Adrenal gland (tissue), 19 donors: ENCODE measurements at places on chromosomes 3 and 15. TPM values are rescaled to one million over a fixed set of nuclear protein-coding genes. Genes with fewer than 3 reads are reported as not detected.

The TIMP4 gene
- total RNA-seq, result 10.5 TPM

The CNTN4 gene
- total RNA-seq, result 3.4 TPM

The P3H2 gene
- total RNA-seq, result 175 TPM

The VPS8 gene
- total RNA-seq, result 96.4 TPM

The GOLGA6L9 gene
- total RNA-seq, result 0.48 TPM

The ARHGAP11A gene
- total RNA-seq, result 6.2 TPM

The HDC gene
- not detected for total RNA-seq

The EFCC1 gene
- 4.7 TPM for total RNA-seq

DNA sequence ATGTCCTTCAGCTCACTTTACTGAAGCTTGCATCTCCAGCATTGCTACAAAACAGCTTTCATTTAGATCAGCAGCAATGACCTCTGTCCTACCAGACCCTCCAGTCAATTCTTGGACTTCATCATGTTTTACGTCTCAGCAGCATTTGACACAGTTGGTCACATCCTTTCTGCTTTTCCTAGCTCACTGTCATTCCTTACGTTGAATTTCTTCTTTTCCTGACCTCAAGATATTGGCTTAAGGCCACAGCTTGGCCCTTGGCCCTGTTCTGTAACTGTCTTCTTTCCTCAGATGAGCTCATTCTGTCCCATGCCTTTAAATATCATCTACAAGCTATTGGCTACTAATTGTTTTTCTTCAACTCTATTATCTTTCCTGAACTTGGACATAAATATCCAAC lies 576.2 kb upstream of the KCNMB2 start:
- H3K27me3 ChIP-seq, result no peaks in the 10 kb centered on the region
- peaks cover 9% of the 10 kb centered on the region for H3K4me1 ChIP-seq
- no peak for DNase-seq
- no peak overlapping the region for H3K4me3 ChIP-seq
- no peak overlapping the region for H3K27ac ChIP-seq
- no peaks in the 10 kb centered on the region for H3K36me3 ChIP-seq

DNA sequence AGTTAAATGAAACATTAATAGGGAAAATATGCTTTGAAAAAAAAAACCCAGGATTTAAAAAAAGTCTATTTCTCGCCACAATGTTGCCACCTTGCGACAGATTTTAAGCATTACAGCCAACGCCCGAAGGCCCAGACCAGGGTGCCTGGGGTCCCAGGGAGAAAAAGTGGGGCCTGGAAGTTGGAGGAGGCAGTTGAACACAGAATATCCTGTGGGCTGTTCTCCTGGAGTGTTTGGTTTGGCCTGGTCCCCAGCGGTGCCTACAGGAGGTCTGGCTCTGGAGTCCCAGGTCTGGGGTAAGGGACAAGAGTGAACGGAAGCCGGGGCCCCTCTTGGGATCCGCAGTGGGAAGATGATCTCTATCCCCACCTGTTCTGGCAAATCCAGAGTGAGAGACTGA lies 3.4 kb downstream of the RNU6-1 start:
- H3K4me3 ChIP-seq, result no peak overlapping the region
- H3K27me3 ChIP-seq, result peaks cover 38% of the 10 kb centered on the region
- DNase-seq, result peak; percentile 70
- H3K4me1 ChIP-seq, result peaks cover 45% of the 10 kb centered on the region
- no peaks in the 10 kb centered on the region for H3K36me3 ChIP-seq
- H3K27ac ChIP-seq, result no peak overlapping the region

DNA sequence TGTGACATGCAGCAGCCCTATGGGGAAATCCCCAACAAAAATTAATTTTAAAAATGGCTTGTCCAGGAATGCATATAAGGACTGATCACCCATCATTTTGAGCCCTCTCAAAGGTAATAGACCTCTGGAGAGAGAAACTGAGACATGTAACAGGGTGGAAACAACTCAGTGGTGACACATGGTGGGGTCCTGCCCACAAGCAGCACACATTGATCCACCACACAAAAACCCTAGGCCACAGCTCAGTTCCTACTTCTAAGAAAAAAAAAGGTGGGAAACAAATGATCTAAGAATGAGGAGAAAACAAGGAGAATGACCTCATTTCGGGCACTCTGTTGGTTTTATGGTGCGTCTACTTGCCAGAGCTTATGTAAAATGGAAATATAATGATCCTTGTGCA lies 1.9 kb upstream of the SLC41A3 start:
- peaks cover 28% of the 10 kb centered on the region for H3K4me1 ChIP-seq
- no peaks in the 10 kb centered on the region for H3K36me3 ChIP-seq
- H3K27me3 ChIP-seq, result no peaks in the 10 kb centered on the region
- no peak overlapping the region for H3K4me3 ChIP-seq

- H3K27ac ChIP-seq, result no peak overlapping the region
- H3K27me3 ChIP-seq, result no peaks in the 10 kb centered on the region
- DNase-seq, result no peak
- H3K4me3 ChIP-seq, result no peak overlapping the region
- H3K4me1 ChIP-seq, result no peaks in the 10 kb centered on the region
Observed at GRCh38 chr3:30263925-30264313, 342.5 kb upstream of the TGFBR2 start.

DNA sequence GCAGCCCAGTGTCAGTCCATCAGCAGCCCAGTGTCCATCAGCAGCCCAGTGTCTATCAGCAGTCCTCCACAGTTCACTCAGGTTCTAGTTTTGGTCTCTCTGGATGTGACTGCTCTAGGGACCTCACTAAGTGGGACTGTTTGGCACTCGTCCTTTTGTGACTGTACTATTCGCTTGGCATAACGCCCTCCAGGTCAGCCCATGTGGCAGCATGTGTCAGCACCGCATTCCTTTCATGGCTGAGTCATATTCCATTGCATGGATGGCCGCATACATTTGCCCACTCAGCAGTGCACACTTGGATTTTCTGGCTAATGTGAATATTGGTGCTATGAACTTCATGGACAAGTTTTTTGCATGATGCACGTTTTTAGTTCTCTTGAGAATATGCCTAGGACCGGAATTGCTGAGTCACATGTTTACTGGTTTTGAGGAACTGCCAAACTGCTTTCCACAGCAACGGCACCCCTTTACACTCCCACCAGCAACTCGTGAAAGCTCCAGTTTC lies 16.4 kb downstream of the CHST13 start:
- H3K27me3 ChIP-seq, result peaks cover 22% of the 10 kb centered on the region
- H3K4me1 ChIP-seq, result no peaks in the 10 kb centered on the region
- no peak overlapping the region for H3K27ac ChIP-seq
- H3K36me3 ChIP-seq, result no peaks in the 10 kb centered on the region

- no peaks in the 10 kb centered on the region for H3K36me3 ChIP-seq
- no peaks in the 10 kb centered on the region for H3K4me1 ChIP-seq
- no peak overlapping the region for H3K27ac ChIP-seq
- no peak overlapping the region for H3K4me3 ChIP-seq
Observed at GRCh38 chr3:64336488-64336887, 111.2 kb upstream of the PRICKLE2 start.

DNA sequence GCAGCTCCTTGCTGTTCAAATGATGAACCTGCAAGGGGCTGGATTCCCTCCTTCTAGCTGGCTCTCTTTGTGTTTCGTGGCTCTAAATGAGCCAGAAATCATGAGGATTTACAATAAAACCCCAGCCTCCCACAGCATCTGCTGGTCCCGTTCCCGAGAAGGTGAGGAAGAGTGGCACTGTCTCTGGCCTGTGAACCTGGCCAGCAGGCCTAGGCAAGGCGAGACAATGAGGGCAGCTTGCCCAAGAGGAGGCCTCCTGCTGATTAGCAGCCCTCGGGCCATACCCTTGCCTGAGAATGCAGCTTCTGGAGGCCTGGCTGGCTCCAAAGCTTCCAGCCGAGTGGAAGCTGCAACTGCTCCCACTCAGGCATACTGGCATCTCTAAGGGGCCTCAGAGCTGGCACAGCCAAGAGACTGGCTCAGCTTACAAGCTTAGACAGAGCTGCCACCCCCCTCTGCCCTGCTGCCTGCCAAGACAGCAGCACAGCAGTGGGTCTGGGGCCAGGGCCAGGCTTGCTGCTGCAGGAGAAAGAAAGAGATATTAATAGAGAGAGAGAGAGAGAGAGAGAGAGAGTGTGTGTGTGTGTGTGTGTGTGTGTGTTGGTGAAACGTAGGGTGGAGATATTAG lies 76.5 kb downstream of the HMG20A start:
- peak; percentile 69 for DNase-seq
- H3K36me3 ChIP-seq, result no peaks in the 10 kb centered on the region
- peak overlapping the region; percentile 9 for H3K27ac ChIP-seq
- no peak overlapping the region for H3K4me3 ChIP-seq
- H3K27me3 ChIP-seq, result no peaks in the 10 kb centered on the region
- peaks cover 12% of the 10 kb centered on the region for H3K4me1 ChIP-seq

GRCh38 chr3:156739976-156740375 lies 65.6 kb downstream of the TIPARP start:
- H3K27me3 ChIP-seq, result no peaks in the 10 kb centered on the region
- DNase-seq, result no peak
- H3K4me1 ChIP-seq, result no peaks in the 10 kb centered on the region
- H3K27ac ChIP-seq, result no peak overlapping the region
- no peak overlapping the region for H3K4me3 ChIP-seq
- H3K36me3 ChIP-seq, result no peaks in the 10 kb centered on the region

DNA sequence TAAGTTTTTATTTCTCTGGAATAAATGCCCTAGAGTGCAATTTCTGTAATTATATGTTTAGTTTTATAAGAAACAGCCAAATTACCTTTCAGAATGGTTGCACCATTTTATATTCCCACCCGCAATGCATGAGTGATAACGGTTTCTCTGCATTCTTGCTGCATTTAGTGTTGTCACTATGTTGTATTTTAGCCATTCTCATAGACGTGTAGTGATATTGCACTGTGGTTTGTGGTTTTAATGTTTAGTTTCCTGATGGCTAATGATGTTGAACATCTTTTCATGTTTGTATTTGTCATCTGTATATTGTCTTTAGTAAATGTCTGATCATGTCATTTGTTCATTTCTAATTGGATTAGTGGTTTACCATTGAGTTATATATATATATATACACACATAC lies 73.0 kb upstream of the GOLIM4 start:
- no peaks in the 10 kb centered on the region for H3K27me3 ChIP-seq
- no peak overlapping the region for H3K27ac ChIP-seq
- H3K36me3 ChIP-seq, result no peaks in the 10 kb centered on the region
- no peak for DNase-seq
- H3K4me1 ChIP-seq, result no peaks in the 10 kb centered on the region

DNA sequence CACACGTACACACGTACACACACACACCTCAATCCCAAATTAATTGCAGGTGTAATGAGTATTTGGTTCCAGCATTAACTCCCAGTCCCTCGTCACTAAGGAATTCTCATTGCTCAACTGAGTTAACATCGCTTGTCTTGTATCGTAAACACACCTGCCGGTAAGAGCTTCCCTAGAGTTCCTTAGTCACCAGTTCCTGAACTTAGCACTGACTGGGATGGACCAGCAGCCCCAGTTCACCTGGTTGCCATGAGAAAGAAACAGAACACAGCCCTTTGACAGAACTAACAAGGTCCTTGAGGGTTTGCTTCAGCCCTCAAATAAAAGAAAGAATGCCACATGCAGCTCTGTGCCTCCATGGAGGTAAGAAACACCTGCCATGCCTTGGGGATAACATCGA lies 66.3 kb upstream of the SLCO3A1 start:
- H3K27ac ChIP-seq, result no peak overlapping the region
- H3K4me1 ChIP-seq, result peaks cover 7% of the 10 kb centered on the region
- DNase-seq, result no peak
- no peaks in the 10 kb centered on the region for H3K36me3 ChIP-seq
- no peak overlapping the region for H3K4me3 ChIP-seq

DNA sequence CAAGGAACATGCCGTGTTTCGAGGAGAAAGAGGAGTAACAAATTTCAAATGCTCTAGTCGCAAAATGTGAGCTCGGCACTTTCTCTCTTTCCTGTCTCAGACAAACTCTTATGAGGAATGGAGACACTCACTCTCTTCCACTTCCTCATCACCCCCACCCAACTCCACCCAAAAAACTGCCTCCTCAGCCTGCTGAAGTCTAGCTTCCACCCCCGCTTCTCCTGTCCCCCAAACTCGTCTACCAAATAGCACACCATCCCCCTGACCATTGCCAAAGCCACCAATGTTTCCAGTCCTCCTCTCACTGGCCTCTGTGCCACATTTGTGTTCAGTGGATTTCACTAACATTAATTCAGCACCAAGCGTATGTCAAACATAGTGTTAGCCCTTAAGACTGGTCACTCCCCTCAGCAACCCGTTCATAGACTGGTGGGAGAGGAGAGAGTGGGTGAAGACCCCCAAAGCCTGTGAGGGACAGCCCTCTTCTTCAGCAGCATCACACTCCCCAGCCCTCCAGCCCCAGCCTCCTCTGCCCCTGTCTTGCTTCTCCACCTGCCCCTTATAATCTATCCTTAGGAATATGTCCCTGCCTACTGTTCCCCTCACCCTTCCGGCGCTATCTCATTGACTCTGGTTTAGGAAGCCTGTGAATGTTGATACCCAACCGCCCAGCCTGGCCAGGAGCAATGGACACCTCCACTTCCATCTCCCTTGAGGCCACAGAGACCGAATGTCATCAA lies 77.3 kb downstream of the FAM174B start:
- H3K36me3 ChIP-seq, result no peaks in the 10 kb centered on the region
- H3K27me3 ChIP-seq, result no peaks in the 10 kb centered on the region
- DNase-seq, result no peak
- H3K4me1 ChIP-seq, result no peaks in the 10 kb centered on the region
- H3K27ac ChIP-seq, result no peak overlapping the region

DNA sequence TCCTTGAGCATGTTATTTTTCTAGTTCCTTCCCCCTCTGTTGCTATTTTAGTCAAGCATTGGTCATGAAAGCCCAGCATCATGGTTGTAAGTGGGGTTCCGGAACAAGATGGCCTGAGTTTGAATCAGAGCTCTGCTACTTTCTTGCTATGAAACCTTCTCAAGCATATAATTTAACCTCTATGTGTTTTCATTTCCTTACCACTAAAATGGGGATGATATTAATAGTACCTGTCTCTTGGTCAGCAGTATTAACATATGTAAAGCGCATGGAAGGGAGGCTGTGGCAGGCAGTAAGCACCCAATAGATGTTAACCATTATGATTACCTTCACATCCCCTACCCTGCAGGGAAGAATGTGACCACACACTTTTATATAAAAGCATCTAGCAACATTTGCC lies 14.3 kb upstream of the SPRED1 start:
- H3K36me3 ChIP-seq, result no peaks in the 10 kb centered on the region
- H3K27me3 ChIP-seq, result no peaks in the 10 kb centered on the region

GRCh38 chr15:45401665-45402161 lies 23.4 kb upstream of the GATM start:
- no peaks in the 10 kb centered on the region for H3K36me3 ChIP-seq
- DNase-seq, result peak; percentile 18
- H3K4me1 ChIP-seq, result peaks cover 30% of the 10 kb centered on the region

DNA sequence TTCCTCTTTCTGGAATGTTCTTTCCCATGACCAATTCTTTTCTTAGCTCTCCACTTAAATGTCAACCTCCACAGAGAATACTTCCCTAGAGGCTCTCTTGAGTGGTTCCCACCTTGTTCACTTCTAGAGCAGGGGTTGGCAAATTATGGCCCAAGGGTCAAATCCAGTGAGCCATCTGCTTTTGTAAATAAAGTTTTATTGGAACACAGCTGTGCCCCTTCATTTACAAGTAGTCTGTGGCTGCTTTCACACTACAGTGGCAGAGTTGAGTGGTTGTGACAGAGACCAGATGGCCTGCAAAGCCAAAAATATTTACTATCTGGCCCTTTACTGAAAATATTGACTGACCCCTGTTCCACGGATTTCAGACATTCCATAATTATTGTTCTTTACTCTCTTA lies 166.2 kb downstream of the WNT5A start:
- H3K4me1 ChIP-seq, result no peaks in the 10 kb centered on the region
- DNase-seq, result no peak
- no peak overlapping the region for H3K4me3 ChIP-seq
- H3K27me3 ChIP-seq, result no peaks in the 10 kb centered on the region

- H3K4me3 ChIP-seq, result no peak overlapping the region
- no peak for DNase-seq
- H3K36me3 ChIP-seq, result no peaks in the 10 kb centered on the region
- no peaks in the 10 kb centered on the region for H3K27me3 ChIP-seq
- H3K27ac ChIP-seq, result no peak overlapping the region
Observed at GRCh38 chr3:70755526-70755925, 443.1 kb upstream of the MDFIC2 start.
